ENCODE measurements at places on chromosomes 13 and 19. TPM values are rescaled to one million over a fixed set of nuclear protein-coding genes. Genes with fewer than 3 reads are reported as not detected.

DNA sequence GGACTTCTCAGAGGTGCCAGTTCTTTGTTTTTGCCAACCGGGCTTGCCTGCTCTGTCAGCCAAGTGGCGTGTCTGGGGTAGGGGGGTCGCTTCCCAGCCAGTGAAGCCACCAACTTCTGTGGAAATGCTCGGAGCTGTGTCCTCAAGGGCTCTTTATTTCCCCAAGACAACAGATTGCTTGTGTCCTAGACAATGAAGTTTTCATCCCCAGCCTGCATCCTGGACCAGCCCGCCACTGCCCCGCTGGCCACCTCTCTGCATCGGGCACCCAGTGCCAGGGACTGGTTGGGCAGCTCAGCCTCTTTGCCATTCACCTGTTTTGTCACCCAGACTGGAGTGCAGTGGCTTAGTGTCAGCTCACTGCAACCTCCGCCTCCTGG is 3.7 kb downstream of the RAB11B start:
- peaks cover 3% of the 10 kb centered on the region for H3K36me3 ChIP-seq
- no peak overlapping the region for H3K4me3 ChIP-seq
- H3K27me3 ChIP-seq = no peaks in the 10 kb centered on the region

The SERPINE3 gene
- total RNA-seq = not detected

The CD22 gene
- total RNA-seq = 36.7 TPM

DNA sequence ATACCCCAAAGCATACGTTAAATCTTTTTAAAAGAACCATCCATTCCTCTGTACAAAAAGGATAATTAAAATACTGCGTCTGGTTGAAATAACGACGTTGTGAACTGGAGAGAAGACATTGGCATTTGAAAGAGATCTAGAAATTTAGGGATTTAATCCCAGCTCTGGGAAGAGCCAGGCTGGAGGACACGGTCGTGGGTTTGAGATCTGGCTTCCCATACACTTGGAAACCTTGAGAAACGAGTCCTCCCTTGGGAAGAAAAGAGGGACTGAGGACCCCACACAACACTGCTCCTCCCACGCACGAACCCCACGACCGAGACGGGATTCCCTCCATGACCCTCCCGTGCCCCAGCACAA is 625 bp downstream of the ZNF709 start:
- peaks cover 6% of the 10 kb centered on the region for H3K4me1 ChIP-seq
- no peaks in the 10 kb centered on the region for H3K36me3 ChIP-seq

GRCh38 chr13:28251466-28251865 is 113.1 kb downstream of the PAN3 start:
- no peak for DNase-seq
- no peaks in the 10 kb centered on the region for H3K4me1 ChIP-seq
- H3K27ac ChIP-seq = peak overlapping the region; percentile 7
- no peak overlapping the region for H3K4me3 ChIP-seq

The CEACAM16 gene
- not detected for total RNA-seq

- H3K4me1 ChIP-seq = peaks cover 18% of the 10 kb centered on the region
- H3K36me3 ChIP-seq = peaks cover 6% of the 10 kb centered on the region
- H3K4me3 ChIP-seq = no peak overlapping the region
- no peaks in the 10 kb centered on the region for H3K27me3 ChIP-seq
- H3K27ac ChIP-seq = no peak overlapping the region
Observed at GRCh38 chr13:51760592-51760991, 43.4 kb downstream of the DHRS12 start.

- no peak overlapping the region for H3K4me3 ChIP-seq
- H3K4me1 ChIP-seq = peaks cover 38% of the 10 kb centered on the region
- H3K36me3 ChIP-seq = no peaks in the 10 kb centered on the region
- DNase-seq = peak; percentile 47
- H3K27ac ChIP-seq = peak overlapping the region; percentile 79
- H3K27me3 ChIP-seq = no peaks in the 10 kb centered on the region
Observed at GRCh38 chr19:3808420-3809143, 22.4 kb upstream of the MATK start.

Data from upper lobe of left lung (tissue), 6 donors.